ENCODE measurements at places on chromosomes 7 and 10.

- no peak for DNase-seq
Measured at GRCh38 chr7:89661876-89662275, 492.4 kb upstream of the STEAP1 start.

GRCh38 chr10:89805599-89806013 lies 104.2 kb downstream of the KIF20B start:
- DNase-seq, result no peak

GRCh38 chr10:17423632-17424186 lies 30.7 kb downstream of the ST8SIA6 start:
- no peak for DNase-seq

DNA sequence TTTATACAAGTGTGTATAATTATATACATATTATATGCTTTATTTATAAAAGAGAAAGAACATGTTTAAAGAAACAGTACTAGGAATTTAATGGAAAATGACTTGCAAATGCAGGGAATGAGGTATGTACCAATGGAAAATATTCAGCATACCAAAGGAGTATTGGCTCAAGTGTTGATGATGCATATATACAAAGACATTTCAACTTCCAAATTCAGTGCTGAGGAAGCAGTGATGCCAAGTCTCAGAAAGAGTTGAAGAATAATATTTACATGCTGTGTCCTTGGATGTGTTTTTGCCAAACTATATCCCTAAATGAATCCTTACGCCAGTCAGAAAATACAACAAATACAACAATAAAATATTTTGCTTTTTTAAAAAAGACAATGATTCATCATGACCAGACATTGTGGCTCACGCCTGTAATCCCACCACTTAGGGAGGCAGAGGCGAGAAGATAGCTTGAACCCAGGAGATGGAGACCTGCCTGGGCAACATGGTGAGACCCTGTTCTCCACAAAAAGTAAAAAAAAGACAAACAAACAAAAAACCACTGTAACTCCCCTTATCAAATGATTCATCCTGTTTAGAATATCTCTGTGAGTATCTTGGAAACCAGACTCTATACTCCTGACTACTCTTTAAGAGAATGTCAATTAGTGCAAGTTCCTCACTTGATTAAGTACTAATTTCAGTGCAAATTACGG lies 157.2 kb downstream of the CHRM2 start:
- no peak for DNase-seq

- DNase-seq, result no peak
Measured at GRCh38 chr10:18094793-18095192, 45.4 kb upstream of the CACNB2 start.

- no peak for DNase-seq
Measured at GRCh38 chr7:26531926-26532325, 240.3 kb downstream of the SNX10 start.

GRCh38 chr10:15491856-15492642 lies 121.0 kb upstream of the FAM171A1 start:
- no peak for DNase-seq

- no peak for DNase-seq
Measured at GRCh38 chr10:19431622-19432351, 383.2 kb downstream of the MALRD1 start.

DNA sequence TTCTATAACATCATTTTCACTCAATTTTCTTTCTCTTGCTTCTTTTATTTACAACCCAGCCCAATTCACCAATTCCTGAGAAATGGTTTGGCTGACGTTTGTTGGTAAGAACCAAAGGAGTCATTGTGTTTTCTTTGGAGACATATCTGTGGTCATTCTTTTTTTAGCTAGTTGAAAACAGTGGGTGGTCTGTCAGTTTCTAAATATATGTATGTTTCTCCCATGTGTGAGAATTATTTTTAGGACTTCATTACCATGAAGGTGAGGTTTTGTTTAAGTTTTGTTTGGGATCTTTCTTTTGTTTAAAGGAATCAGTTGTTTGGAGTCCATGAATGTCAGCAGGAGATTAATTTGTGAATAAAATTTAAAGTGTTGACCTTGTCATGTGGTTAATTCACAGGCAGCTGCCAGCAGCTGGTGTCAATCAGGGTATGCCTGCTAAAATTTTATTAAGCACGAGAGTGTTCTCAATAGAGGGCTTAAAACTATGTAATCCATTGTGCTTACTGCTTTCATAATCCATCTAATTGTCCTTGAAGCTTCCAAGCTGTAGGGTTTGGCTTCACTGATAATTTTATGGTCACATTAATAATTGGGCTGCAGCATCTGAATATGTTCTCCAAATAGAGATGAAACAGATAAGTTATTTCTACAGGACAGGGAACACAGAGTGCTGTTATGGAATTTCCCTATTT lies 38.7 kb downstream of the INSYN2A start:
- no peak for DNase-seq

DNA sequence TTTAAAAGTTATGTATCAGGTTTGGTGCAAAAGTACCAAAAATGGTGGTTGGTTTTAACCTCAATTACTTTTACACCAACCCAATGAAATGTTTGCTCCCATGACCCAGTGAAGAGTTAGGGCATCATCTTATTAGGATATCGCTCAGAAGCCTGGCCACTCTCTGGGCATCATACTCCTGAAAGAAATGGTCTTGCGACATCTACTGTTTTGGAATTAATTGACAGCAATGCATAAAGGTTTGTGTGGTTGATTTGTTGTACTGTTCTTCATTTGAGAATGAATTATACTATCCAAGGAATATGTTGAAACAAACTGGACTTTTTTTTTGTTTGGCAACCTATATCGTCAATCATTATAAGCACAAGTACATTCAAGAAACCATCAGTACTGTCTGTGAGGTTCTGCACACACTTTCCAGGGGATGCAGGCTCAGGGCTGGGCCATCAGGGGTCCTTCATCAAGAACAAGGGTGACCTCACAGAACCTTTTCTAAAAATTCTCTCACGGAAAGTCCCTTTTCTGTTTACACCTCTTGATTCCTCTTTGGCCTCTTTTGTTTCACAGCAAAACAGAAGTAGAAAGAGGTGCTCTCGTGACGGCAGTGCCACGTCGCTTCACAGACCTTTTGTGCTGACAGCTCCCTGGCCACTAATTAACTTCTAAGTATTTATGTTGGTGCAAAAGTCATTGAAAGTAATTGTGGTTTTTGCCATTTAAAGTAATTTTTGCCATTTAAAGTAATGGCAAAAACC lies 117.2 kb upstream of the KLF6 start:
- DNase-seq, result no peak

- no peak for DNase-seq
Measured at GRCh38 chr10:33120700-33121099, 162.7 kb upstream of the ITGB1 start.

DNA sequence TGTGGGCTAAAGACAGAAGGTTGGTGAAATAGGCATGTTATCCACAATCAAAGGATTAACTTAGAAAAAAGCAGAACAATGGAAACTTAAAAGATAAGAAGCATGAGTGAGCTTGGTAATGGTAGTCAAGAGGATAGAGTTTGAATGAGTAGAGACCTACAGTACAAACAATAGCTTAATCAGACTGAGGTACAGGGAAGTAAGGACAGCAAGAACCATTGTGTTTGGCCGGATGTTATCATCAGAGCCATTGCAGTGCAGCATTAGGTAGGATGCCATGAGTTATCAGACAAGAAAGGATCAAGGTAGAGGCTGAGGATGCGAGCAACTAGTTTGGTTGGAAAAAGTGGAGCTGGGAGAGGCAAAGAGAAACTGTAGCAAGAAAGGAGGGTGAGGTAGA lies 353.3 kb upstream of the VSTM2A start:
- DNase-seq, result no peak

DNA sequence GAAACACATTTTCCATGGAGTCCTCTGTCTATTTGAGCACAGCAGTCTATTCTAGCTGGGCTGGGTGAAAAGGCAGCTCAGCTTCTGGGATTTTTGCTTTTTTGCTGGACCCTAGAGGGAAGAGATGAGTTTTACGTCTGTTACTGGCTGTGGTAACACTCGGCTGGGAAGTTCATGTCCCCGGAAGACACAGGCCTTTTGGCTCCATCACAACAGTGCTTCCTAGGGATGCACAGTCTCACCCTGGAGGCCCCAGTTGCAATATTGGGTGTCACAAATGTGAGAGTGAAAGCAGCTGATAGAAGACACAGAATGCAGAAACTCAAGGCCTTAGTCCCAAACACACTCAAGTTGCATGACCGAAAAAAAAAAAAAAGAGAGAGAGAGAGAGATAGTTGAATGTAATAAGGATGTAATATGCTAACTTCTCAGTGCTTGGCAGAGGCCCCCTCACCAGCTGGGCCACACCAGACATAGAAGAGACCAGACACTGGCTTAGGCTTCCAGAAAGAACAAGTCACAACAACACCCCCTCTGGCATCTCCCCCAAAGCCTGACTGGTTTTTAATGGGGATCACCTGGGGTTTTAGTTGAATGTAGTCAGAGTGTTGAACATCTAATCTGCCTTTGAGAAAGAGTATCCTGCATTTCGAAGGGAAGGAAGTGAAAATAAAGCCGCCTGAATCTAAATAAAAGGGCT lies 545.4 kb upstream of the FZD8 start:
- DNase-seq, result no peak

DNA sequence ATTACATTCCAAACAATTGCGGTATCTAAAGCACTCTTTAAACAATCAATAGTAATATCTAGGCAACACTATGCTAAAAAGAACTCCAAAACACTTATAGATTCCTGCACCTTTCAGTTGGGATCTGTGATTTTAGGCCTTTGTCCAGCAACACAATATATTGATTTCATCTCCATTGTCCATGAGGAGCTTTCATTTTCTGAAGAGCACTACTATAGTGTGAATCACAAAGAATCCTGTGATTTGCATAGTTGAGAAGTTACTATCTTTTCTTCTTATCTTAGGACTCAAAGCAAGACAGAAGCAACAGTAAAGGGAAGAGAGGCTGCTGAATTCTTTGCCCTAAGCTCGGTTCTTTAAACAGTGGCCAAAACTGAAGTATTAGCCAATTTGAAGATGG lies 846.8 kb downstream of the IPMK start:
- no peak for DNase-seq

- no peak for DNase-seq
Measured at GRCh38 chr7:85033263-85033662, 153.6 kb downstream of the SEMA3D start.

DNA sequence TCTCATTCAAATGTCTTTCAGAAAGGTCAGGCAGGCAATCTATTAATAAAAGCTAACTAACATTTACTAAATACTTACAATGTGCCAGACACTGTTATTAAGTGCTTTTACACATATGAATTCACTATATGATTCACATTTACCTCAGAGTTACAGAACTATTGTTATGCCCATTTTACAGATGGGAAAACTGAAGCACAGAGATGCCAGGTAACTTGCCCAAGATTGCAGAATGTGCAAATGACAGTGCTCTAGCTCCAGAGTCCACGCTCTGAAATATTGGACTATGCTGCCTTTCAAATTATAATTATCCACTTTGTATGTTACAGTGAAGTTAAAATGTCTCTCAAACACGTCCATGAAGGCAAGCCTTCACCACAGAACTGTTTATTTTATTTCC lies 22.0 kb downstream of the UPF2 start:
- no peak for DNase-seq

- no peak for DNase-seq
Measured at GRCh38 chr7:99011706-99012404, 132.1 kb downstream of the SMURF1 start.

DNA sequence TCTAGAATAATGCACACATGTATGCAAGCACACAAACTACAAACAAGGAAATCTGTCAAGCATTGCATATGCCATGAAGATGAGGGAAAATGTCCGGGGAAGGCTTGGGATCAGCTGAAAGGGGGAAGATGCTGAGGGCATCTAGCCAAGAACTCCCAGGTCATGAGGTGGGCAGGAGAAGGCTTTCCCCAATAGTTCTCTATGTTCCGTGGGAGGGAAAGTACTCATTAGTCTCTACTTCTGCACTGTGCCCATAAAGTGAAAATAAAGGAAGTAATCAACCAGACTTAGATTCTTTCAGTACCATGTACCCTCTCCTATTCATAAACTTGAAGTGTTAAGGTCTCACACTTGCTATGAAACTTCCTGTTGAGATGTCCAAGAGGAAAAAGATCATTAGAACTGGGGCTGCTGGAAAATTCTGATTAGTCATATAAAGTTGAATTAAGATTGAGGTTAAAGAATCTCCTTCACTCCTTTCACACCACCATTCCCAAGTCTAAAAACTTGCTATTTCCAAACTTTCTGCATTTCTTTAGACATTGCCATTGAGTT lies 17.1 kb upstream of the LIPF start:
- no peak for DNase-seq

DNA sequence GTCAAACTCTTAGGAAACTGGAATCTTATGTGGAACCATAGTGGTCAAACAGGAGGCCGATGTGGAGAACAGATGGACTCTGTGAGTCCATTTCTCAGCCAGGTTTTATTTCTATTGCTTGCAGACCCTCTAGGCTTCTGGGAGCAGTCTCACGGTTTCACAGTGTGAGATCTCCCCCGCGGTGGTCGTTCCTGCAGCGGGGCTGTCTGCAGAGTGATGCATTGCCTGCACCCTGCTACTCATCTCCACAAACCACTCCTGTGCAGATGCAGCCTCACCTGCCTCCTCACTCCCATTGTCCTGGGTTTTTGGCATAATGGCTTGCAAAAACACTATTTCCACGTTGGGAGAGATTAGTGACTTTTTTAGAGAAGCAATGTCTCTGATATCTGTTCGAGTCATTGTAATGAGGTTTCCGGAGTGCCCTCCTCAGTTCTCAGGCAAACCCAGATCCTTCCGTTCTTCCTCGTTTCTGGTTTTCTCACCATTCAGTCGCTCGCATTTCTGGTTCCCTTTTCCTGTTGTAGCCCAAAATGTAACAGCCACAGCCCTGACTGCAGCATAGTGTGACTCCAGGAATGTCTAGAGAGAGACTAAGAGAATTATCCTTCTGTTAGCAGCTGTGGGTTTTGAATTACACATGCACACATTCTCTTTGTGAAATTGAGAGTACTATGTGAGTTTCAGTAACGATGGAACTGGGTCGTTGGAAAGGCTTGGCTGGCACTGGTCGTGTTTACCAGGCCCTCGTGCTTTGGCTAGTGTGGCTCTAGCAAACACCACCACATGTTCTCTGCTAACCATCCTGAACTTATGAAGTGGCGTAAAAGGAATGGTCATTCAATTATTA lies 30.2 kb downstream of the ACADSB start:
- no peak for DNase-seq

GRCh38 chr7:26614503-26614902 lies 249.9 kb downstream of the SKAP2 start:
- no peak for DNase-seq

DNA sequence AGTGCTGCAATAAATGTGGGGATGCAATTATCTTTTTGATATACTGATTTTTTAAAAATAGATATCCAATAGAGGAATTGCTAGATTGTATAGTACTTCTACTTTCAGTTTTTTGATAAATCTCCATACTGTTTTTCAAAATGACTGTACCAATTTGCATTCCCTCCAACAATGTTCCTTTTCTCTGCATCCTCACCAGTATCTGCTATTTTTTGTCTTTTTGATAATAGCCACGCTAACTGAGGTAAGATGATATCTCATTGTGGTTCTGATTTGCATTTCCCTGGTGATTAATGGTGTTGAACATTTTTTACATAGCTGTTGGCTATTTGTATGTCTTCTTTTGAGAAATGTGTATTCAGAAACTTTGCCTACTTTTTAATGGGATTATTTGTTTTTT lies 217.7 kb upstream of the MTPN start:
- no peak for DNase-seq

GRCh38 chr10:43852149-43852548 lies 203.5 kb upstream of the ZNF32 start:
- no peak for DNase-seq

GRCh38 chr10:32417911-32418547 lies 27.9 kb upstream of the CCDC7 start:
- DNase-seq, result no peak
